ENCODE measurements at places on chromosomes 7 and 10.

DNA sequence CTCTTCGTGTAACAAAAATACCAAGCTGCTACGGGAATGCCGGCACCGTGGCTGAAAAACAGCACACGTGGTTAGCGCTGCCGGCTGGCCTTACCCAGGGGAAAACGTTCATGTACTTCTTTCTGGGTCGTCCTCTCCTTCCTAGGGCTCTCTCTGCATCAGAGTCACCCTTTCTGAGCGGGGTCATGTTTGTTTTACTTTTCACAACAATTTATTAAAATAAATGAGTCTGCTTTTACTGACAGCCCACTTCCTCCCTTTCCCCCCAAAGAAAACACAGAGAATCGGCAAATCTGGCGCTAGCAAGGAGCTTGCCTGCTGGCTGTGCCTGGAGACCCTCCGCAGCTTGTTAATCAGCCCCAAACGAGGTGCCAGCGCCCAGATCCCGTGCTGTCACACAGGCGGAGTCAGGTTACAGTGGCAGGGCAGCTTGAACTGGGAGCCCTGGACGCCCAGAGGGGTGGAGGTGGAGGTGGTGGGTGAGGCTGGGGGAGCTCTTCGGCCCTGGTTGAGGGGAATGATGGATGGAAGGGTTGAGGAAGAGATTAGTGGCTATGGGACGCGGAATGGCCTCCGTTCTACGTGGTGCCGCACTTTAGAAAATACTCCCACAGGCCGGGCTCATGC lies 162.2 kb upstream of the TNS3 start:
- no peak for DNase-seq

DNA sequence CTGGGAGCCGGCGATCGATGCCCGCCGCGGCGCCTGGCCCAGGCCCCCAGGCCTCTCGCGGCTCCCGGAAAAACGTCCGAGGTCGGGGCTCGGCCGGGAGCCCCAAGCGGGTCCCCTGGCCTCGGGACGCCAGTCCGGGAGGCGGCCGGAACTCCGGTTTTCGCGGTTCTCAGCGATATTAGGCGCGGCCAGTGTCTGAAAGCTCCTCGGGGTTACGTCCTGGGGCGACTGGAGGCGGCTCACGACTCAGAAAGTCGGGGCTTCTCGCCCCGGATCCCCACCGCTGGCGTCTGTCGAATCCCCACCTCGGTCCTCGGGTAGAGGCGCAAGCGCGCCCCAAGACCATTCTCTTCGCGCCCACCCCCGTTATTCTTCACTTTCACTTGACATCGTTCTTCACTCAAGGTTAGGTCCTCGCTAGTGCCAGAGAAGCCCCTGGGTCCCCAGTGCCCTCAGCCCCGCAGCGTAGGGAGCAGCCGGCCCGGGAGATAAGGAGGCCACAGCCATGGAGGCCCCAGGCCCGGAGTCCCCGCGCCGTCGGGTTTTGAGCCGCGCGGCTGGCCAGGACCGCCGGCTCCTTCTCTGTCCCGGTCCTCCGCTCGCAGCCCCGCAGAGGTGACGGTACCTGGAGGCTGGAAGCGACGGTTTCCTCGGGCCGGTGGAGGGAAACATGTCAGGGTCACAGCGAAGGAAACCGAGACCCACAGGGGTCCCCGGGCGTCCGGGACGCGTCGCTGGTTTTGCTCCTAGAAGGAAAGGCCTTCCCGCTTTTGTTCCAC lies 35.2 kb upstream of the EBLN1 start:
- no peak for DNase-seq

DNA sequence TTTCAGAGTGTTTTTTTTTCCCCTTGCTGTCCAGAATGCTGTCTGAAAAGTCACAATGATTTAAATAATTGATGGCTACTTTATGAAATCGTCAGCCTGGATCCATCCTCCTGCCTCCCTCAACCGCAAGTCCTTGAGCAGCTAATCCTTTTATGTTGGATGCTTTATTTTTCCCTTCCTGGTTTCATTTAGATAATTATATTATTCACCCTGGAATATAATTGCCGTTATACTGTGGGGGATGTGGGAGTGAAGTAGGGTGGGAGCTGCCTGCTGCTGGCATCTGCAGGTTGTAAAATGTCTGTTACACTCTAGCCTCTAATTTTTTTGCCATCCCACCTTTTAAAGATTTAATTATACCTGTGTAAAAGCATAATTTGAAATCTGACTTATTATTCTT lies 290.5 kb upstream of the LRGUK start:
- DNase-seq, result no peak

DNA sequence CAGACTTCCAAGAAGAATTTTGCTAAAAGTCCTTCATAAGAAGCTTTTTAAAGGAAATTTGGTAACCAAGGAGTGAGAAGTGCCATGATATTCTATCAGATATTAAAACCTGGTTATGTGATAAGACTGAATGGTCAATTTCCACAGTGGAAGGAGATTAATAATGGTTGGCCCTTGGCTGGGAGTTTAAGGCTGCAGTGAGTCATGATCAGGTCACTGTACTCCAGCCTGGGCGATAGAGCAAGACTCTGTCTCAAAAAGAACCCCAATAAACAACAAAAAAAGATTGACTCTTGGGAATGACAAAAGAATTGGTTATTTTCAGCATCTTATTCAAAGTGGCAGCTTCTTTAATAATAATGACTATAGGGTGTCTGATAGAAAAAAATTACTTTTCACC lies 37.2 kb downstream of the EXOC4 start:
- DNase-seq, result no peak

- no peak for DNase-seq
These were observed 285.6 kb downstream of the USP6NL start for GRCh38 chr10:11325817-11326216.

DNA sequence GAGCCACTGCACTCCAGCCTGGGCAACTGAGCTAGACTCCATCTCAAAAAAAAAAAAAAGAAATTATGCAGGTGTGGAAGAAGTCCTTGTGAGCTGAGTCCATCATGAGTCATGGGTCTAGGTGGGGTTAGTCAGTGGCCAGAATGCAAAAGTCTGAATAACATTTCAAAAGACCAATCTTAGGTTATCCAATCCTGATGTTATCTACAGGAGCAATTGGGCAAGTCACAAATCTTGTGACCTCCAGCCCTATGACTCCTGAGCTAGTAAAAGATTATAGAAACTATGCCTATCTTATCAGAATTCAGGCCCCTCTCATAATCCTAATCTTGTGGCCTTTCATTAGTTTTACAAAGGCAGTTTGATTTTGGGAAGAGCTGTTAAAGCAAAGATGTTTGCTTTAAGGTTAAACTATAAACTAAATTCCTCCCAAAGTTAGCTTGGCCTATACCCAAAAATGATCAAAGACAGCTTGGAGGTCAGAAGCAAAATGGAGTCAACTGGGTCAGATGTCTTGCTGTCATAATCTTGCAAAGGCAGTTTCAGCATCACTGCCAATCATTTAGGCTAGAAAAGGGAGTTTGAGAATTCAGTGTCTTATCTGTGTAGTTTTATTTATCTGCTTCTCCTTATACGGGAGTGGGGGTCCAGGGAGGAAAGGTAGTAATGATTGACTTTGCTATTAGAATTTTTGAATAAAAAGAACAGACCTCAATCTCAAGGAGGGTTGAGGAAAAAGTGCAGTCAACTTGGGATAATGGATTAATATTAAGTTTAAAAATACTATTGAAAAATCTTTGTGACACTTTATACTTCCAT lies 71.2 kb upstream of the TRIM24 start:
- DNase-seq, result no peak

DNA sequence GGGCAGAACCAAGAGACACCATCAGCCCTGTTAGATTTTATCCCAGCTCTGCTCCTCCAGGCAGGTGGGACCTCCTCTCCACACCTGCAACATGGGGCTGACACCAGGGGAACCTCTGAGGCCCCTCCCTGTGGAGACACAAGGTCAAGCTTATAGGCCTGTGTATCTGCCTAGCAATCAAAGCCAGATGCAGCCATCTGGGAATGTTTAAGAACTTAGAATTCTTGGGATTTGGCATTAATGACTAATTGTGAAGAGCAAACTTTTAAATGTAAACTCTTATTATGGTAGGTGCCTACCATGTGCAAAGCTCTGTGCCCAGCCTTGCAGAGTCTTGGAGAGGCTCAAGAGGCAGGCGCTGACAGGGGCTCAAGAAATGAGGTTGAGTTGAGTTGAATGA lies 52.1 kb downstream of the TBATA start:
- DNase-seq, result no peak

GRCh38 chr10:126581648-126582046 lies 88.8 kb downstream of the C10orf90 start:
- DNase-seq, result no peak

DNA sequence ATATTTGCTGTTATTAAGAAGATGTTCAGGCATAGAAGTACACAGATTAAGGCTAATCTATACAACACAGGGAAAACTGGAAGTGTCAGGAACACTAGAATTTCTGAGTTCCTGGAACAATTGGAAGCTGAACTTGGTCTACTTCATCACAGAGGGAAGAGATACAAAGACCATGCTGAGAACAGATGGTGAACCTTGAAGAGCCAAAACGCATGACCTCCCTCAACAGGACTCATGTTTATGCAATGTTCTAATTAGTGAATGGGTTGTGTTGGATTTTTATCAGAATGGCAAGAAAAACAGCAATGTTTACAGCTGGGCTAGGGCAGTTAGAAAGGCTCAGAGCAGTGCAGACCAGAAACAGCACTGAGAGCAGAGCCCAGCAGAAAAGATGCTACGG lies 94.9 kb downstream of the SFMBT2 start:
- no peak for DNase-seq

DNA sequence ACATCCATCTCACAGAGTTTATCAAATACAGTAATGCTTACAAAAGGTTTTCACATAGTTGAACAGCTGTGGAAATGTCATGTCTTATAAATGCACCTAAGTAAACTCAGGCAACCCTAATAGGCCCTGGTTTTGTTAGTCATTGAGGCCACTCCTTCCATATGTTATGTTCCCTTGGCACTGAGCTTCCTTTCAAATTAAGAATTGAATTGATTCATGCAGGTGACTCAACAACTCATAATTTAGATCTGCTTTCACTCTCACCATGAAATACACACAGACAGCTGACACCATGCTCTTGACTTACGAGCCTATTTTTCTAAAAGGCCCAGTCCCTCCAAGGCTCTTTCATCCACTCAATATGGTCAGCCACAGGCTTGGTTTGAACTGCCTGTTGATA lies 476.9 kb downstream of the KCNMA1 start:
- DNase-seq, result no peak

DNA sequence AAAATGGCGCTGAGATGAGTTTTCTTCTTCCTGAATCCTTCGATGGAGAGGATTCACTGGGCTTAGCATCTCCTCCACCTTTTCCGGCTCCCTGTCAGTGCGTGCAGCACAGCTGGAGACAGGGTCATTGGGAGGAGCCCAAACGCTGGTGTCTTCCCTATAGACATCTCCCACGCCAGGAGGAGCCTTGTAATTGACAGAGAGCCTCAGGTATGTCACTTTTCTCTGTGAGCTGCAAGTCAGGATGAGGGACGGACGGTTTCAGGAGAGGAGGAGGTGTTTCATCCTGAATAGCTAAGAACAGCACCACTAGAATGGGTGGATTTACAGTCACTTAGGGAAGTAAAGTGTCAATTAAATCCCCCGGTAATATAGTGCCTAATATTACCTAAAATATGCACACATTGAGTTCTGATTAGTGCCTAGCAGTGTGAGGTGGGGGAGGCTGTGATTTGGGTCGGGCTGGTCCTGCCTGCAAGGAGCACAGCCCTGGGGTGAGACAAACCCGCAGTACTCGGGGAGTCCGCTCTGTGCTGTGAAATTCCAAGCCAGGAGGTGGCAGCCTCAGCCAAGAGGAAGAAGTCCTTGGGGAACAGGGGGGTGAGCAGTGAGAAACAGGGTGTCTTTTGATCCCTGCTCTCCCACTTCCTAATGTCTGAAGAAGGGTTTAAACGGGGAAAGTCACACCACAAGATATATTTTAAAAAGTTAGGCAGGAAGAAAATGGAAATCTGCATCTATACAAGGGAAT lies 28.2 kb downstream of the IL15RA start:
- DNase-seq, result peak; percentile 80

DNA sequence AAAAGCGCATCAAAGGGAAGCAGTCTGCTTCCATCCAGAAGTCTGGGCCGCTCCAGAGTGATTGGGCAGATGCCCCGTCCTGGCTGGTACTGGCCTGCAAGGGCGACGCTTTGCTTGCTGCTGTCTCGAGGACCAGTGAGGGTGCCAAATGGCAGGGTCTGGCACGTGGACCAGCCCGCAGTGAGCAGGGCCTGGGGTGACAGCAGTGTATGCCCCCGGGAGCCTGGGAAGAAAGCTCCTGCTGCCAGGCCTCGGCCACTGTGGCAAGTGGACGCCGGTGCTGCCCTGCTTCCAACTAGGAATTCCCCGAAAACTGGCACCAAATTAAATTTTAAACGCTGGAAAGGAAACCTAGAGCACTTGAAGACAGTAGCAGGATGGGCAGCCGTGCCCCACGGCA lies 357.0 kb upstream of the MKI67 start:
- DNase-seq, result no peak

- no peak for DNase-seq
These were observed 105.2 kb downstream of the MACC1 start for GRCh38 chr7:20111821-20112542.

GRCh38 chr7:12596225-12596790 lies 25.8 kb downstream of the SCIN start:
- DNase-seq, result no peak

DNA sequence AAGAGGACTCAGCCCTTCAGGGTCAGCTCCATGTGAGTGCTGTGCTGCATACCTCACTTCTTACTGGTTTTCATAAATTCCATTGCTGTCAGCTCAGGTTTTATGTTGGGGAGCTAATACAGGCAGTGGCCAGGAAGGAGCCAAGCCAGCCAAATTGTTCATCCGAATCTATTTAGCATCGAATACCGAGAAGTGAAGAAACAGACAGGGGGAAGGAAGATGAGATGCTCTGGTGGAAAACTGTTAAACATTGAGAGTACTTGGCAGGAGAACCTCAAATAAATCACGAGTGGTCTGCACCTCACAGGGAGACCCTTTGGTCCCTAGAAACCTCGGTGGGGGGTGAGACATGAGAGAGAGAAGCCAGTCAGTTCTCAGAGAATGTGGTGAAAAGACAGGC lies 196.0 kb upstream of the TMEM72 start:
- DNase-seq, result no peak

GRCh38 chr7:145263886-145264285 lies 428.0 kb upstream of the TPK1 start:
- DNase-seq, result no peak

- no peak for DNase-seq
These were observed 62.5 kb downstream of the GLRX3 start for GRCh38 chr10:130198651-130199050.

DNA sequence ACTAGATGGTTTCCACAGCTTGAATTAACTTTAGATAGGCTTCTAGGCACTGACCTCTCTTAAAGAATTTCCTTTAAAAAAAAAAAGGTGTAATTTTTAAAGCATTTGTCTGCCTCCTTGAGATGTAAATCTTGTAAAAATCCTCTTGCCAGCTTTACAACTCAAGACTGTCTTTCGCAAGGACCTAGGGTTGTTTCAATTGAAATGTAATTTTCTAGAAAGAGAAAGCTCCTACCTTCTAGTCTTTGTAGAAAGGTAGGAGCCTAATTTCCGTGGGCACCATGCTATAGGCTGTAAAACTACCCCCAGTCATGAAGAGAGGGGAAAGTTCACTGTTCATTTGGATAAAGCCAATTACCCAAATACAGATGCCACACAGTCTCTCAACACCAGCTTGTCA lies 228.8 kb upstream of the TMEM229A start:
- DNase-seq, result no peak
